Activated CD8-positive, alpha-beta memory T cell treated with anti-CD3 and anti-CD28 coated beads, Interleukin-2, amount 50 U/mL, for 4 hours (primary cell): ENCODE measurements at places on chromosomes 4 and X.

GRCh38 chr4:152942346-152942745 is 6.2 kb downstream of the FHDC1 start:
- no peak for DNase-seq

GRCh38 chr4:109803924-109804571 is 2.2 kb upstream of the CFI start:
- DNase-seq: no peak

GRCh38 chrX:1341545-1342184 is 5.1 kb downstream of the IL3RA start:
- DNase-seq: no peak

- DNase-seq: no peak
Observed at GRCh38 chr4:10781805-10782204, 97.2 kb upstream of the CLNK start.

DNA sequence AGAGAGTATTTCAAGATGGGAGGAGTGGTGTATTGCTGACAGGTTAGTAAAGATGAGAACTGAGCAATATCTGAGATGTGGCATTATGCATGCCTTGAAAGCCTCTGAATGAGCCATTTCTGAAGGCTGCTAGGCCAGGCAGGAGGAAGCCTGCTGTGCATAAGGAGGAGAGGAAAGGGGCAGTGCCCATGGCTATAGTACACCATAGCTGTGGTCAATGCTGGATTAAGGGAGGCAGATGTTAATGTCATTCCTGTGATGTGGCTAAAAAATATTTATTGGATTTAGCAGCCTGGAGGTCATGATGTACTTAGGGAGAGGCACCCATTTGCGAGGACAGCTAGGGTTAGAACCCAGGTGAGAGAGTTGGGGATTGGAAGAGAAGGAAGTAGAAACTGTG is 130.0 kb upstream of the LNX1 start:
- no peak for DNase-seq

DNA sequence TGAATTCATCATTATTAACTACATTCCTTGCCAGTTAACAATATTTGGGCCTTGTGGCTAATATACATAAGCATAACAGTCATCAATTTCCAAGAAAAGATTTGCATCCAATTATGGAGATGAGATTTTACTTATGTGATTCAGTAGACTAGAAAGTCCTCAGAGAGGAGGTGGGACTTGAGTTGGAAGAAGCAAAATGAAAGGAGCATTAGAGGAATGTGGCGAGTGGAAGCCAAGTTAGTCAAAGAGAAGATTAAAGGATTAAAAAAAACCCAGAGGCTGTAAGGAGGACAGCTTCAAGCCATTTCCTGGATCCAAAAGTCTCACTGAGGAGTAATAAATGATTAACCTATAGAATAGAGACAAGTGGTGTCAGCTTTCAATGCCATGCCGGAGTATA is 1099.4 kb upstream of the IGFBP7 start:
- DNase-seq: no peak

GRCh38 chr4:63169836-63170235 is 1239.4 kb downstream of the TECRL start:
- no peak for DNase-seq

DNA sequence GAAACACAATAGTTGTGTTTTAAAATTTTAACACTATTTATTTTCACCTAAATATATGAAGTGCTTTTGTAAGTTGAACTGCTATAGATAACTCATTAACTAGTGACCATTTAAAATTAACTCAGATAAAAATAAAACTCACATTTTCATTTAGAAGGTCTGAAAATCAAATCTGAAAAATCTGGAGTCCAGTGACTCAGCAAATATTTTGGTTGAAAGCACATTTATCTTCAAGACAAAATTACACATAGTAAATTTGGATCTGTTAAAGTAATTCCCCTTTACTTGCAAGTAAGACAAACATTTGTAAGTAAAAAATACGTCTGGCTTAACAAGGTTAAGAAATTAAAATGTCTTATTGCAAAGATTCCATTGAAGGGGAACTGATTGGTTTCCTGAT is 589.1 kb downstream of the TRIML1 start:
- no peak for DNase-seq

DNA sequence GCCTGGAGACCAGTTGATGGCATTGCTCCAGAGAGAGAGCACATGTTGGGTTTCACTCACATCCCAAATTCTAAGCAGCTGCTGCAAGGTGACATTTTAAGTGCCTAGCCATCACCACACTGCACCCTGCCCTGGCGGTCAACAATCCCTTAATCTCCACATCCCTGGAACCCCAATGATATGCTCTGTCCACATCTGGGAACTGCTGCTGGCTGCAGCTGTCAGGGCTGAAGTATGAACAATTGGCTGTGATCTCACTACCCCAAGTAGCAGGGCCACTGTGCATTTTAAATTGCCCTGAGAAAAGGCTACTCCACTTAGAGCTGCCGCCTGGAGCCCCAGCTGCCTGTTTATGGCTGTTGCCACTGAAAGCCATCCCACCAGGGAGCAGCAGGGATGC is 190.6 kb downstream of the ACTRT1 start:
- no peak for DNase-seq

DNA sequence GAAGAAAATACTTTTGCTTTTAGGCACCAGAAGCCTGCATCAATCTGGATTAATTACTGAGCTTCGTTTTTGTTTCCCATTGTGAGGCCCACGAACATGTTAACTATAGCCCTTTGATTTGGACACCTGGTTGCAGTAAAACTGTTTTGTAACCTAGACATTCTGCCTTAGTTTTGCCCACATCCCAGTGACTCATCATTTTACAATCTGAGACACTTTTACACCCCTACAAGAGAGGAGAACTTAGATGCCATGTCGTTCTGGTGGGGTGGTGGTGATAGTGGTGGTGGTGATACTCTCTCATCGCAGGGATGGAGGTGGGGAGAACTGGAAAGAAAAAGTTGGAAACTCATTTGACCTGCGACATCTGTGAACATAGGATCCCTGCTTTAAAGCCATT is 1257.2 kb downstream of the ADGRL3 start:
- DNase-seq: no peak

DNA sequence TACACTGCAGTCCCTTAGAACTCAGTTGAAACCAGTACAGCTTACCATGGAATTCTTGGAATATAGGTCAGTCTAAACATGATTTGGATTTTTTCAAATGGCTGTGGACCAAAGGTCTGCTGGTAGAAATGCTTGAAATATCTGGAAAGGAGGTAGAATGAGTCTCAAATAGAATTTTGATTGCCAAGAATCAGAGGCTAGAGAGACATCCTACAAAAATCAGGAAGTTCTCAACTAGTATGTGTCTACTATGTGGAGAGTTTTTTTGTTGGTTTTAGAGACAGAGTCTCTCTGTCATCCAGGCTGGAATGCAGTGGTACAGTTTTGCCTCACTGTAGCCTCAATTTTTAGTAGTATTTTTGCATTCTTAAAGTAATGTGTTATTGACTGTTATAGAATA is 53.6 kb downstream of the PAQR3 start:
- DNase-seq: no peak

DNA sequence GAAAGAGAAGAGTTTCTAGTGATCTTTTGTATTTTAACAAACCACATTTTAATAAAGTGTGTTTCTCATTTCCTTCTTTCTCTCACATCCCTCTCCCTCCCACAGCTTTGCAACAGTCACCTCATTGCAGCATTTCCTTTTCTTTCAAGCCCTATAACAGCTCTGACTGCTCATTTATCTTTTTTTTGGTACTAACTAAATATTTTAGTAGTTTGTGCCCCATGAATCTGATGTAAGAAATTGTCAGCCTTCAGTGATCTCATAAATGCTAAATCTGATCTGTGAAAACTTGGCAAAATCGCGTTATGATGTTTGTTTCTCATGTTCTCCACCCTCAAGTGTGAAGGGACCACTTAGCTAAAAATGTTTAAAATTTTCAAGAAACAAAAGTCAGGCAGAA is 258.5 kb upstream of the SLIT2 start:
- no peak for DNase-seq

GRCh38 chr4:23956601-23957364 is 66.9 kb upstream of the PPARGC1A start:
- no peak for DNase-seq

GRCh38 chr4:168900080-168900479 is 110.0 kb downstream of the CBR4 start:
- no peak for DNase-seq

- DNase-seq: no peak
Observed at GRCh38 chr4:87762311-87762710, 37.0 kb upstream of the IBSP start.

GRCh38 chr4:38625508-38625907 is 38.5 kb upstream of the KLF3 start:
- no peak for DNase-seq

- no peak for DNase-seq
Observed at GRCh38 chr4:92231511-92231910, 72.3 kb upstream of the GRID2 start.

DNA sequence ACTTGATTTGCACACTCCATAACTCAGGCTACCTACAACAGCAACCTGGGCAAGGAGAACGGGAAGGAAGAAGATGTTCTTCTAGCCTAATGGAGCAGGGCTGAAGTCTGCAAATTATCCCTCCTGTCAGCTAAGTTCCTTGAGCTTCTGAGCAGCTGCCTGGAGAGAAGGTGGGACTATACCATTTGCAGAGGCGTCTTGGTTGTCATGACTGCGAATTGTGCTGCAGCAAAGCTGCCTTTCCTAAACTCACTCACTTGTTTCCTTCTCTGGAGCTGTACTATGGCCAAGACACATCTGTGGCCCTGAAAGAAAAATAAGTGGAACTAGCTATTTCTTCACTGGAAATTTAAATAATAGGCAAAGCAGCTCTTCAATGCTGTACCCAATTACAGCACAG is 682.4 kb upstream of the GRIA3 start:
- no peak for DNase-seq

GRCh38 chrX:21479695-21480270 is 105.6 kb downstream of the CNKSR2 start:
- DNase-seq: no peak
